GDM1 (cell line): ENCODE measurements at places on chromosomes 1 and 21.

- no peak for DNase-seq
Observed at GRCh38 chr1:50971748-50972305, 1.8 kb downstream of the CDKN2C start.

GRCh38 chr1:151815716-151816327 lies 10.6 kb upstream of the LINGO4 start:
- no peak for DNase-seq

- no peak for DNase-seq
Observed at GRCh38 chr21:43591571-43591970, 67.7 kb downstream of the HSF2BP start.

DNA sequence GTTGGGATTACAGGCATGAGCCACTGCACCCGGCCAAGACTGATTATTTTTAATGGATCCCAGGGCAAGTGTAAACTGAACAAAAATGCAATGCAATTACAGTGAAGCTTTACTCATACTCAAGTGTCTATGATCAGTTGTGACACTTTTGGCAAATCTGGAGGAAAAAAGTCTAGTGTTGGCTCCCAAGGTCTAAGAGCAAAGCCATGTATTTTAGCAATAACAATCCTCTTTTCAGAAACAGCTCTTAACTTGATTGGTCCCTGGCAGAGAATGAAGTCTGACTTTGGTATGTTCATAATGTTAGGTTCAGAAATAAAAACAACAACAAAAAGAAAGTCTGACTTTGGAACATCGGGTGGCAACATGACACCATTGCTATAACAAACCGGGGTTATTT lies 40.2 kb upstream of the C1orf53 start:
- no peak for DNase-seq

- DNase-seq, result no peak
Observed at GRCh38 chr21:14115646-14116045, 95.1 kb downstream of the LIPI start.
